Esophagus muscularis mucosa (tissue), 4 donors: ENCODE measurements at places on chromosomes 11 and 22. TPM values are rescaled to one million over a fixed set of nuclear protein-coding genes. Genes with fewer than 3 reads are reported as not detected.

GRCh38 chr11:22798901-22799300, 30.7 kb downstream of the SVIP start:
- no peak overlapping the region for H3K27ac ChIP-seq
- H3K36me3 ChIP-seq: no peaks in the 10 kb centered on the region
- H3K4me3 ChIP-seq: no peak overlapping the region
- DNase-seq: no peak
- H3K27me3 ChIP-seq: no peaks in the 10 kb centered on the region

GRCh38 chr11:133930767-133931448, 25.9 kb downstream of the IGSF9B start:
- no peak overlapping the region for H3K4me3 ChIP-seq
- H3K27ac ChIP-seq: peak overlapping the region; percentile 72
- H3K36me3 ChIP-seq: peaks cover 62% of the 10 kb centered on the region
- H3K4me1 ChIP-seq: peaks cover 73% of the 10 kb centered on the region
- no peaks in the 10 kb centered on the region for H3K27me3 ChIP-seq
- no peak for DNase-seq

DNA sequence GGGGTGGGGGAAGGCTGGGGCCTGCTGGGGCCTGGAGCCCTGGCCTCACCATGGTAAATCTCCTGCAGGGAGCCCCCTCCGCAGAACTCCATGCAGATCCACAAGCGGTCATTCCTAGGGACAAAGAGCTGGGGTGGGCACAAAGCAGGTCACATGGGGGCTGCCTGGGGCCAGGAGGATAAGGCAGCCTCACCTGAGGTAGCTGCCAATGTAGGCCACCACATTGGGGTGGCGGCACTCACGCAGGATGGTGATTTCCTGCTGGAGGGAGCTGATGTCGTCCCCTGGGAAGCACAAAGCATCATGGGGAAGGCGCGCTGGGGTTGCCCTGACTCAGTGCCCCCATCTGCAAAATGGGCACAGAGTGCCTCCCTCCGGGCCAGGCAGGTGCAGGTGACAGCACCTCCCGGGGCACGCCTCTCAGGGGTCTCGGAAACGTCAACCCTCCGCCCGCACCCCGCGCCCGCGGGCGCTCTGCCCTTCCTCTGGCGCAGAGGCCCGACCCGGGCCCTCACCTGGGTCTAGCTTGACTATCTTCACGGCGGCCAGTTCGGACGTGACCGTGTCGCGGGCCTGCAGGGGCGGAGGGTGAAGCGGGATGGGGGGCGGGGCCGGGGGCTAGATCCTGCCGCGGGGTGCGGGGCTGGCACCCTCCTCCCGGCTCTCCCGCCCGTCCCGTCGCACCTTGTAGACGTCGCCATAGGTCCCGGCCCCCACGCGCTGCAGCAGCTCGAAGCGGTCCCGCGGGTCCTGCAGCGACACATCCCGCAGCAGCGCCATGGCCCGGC, 450 bp downstream of the MAP4K2 start:
- H3K27ac ChIP-seq: peak overlapping the region; percentile 87
- H3K4me1 ChIP-seq: peaks cover 35% of the 10 kb centered on the region

GGT5 gene
- 31.8 TPM for total RNA-seq

OTOG gene
- total RNA-seq: not detected

- peaks cover 74% of the 10 kb centered on the region for H3K4me1 ChIP-seq
Measured at GRCh38 chr11:8913961-8914660, 3.1 kb downstream of the AKIP1 start.

- H3K36me3 ChIP-seq: no peaks in the 10 kb centered on the region
- no peaks in the 10 kb centered on the region for H3K4me1 ChIP-seq
- no peak overlapping the region for H3K27ac ChIP-seq
- no peak overlapping the region for H3K4me3 ChIP-seq
- no peak for DNase-seq
Measured at GRCh38 chr11:21007297-21007696, 337.9 kb downstream of the NELL1 start.

CD3D gene
- total RNA-seq: 0.83 TPM

DNA sequence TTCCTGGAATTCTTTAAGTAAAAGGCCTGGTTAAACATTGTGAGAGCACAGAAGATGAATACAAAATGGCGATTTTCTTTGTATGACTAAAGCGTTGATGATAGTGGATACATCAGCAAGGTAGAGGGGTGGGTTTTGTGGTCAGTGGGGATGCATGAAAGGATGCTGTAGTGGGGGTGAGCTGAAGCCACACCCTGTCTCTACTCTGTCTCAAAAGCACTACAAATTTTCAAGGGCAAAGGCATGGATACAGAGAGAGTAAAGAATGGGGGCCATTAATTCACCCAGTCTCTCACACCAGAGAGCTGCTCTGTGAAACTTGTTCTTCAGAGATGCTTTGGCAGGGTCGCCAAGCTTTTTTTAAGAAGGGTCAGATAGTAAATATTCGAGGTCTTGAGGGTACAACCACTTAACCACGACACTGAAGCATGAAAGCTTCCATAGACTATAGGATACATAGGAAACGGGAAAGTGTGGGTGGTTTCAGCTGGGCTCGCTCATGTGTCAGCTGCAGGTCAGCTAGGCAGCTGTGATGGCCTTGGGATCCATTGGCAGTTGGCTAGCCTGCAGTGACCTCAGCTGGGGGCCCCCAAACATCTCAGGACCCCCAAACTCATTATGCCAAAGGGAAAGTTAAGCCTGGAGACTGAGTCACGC, 8.3 kb downstream of the TMEM138 start:
- H3K4me1 ChIP-seq: peaks cover 11% of the 10 kb centered on the region
- H3K4me3 ChIP-seq: no peak overlapping the region

RIMBP3B gene
- not detected for total RNA-seq

DNA sequence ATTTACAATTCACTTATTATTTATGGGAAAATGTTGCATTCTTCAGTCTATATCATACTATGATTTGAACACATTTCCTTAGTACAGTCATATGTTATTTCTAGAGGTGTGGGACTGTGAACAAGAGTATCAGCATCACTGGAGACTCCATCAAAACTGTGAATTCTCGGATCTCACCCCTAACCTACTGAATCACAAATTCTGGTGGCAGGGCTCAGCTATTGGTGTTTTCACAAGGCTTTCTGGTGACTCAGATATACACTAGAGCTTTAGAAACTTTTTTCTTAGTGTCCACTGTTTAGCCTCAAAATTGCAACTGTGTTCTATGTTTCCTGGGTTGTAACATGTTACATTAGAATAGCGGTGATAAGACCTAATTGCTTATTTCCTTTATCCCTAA, 352.9 kb upstream of the DDI1 start:
- no peaks in the 10 kb centered on the region for H3K27me3 ChIP-seq
- peaks cover 12% of the 10 kb centered on the region for H3K4me1 ChIP-seq
- H3K4me3 ChIP-seq: no peak overlapping the region
- no peaks in the 10 kb centered on the region for H3K36me3 ChIP-seq

- no peaks in the 10 kb centered on the region for H3K27me3 ChIP-seq
- peaks cover 5% of the 10 kb centered on the region for H3K36me3 ChIP-seq
- no peak overlapping the region for H3K27ac ChIP-seq
Measured at GRCh38 chr11:61139387-61139786, 21.8 kb downstream of the VPS37C start.

- no peaks in the 10 kb centered on the region for H3K27me3 ChIP-seq
- peaks cover 31% of the 10 kb centered on the region for H3K4me1 ChIP-seq
- H3K4me3 ChIP-seq: no peak overlapping the region
- no peaks in the 10 kb centered on the region for H3K36me3 ChIP-seq
Measured at GRCh38 chr11:134001088-134001487, 44.3 kb upstream of the IGSF9B start.
